ENCODE measurements at places on chromosomes 5 and 9.

- no peak for DNase-seq
Observed at GRCh38 chr5:109769597-109770291, 80.0 kb downstream of the MAN2A1 start.

DNA sequence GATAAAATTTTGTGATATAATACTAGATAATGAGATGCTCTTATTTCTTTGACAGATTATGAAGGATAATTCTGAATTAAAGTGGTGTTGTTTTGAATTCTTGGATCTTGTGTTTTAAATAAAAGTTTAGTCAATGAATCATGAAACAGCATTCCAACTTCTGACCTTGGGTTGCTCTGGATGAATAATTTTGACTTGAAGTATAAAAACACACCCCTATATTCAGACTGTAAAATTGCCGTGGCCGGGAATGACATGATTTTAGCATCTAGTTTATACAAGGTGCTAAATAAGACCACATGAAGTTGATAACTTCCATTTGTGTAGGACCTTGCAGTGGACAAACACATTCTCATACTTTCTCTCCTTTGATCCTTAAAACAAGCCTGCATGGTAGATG, 67.2 kb upstream of the DAP start:
- DNase-seq = no peak

GRCh38 chr5:171308453-171309275, at the start of gene TLX3:
Gene TLX3 (plus strand): TSS chr5:171309248. CDS start chr5:171309366, 118 bp downstream.
- no peak for DNase-seq

GRCh38 chr9:123164285-123164684, 104.1 kb downstream of the STRBP start:
- DNase-seq = no peak

- peak; percentile 70 for DNase-seq
Observed at GRCh38 chr9:135864447-135865049, 42.8 kb downstream of the CAMSAP1 start.

GRCh38 chr5:117299936-117300328, 725.3 kb upstream of the SEMA6A start:
- no peak for DNase-seq

DNA sequence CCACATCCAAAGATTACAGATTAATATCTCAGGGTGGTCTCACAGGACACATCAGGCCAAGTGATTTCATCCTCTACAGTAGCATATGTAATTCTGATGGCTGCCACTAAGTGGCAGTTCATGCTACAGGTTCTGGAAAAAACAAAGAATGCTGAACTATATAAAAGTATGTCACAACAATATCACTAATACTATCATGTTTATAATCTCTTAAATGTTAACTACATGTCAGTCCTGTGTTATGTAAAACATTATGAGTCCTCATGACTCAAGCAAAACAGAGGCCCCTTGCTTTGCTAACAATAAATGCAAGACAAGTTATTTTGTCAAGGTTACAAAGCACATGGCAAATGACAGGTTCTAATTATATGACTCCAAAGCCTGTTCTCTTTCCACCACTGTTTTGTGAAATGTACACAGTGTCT, 233.2 kb downstream of the FBXL17 start:
- DNase-seq = peak; percentile 50

DNA sequence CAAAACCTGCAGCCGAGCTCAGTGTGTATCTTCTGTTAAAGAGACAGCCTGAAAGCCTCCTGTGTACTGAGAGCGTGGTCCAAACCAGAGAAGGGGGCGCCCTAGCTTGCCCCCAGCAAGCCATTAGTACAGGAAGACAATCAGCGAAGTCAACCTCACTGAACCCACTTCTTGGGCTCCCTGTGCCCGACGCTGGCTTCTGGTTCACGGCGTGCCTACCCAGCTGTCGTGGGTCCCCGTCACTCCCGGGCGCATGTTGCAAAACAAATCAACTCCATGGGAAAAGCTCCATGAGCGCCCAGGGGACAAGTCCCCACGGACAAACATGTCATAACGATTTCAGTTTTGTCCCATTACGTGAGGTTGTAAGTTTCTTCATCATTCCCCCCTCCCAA, 326.9 kb downstream of the SH3GL2 start:
- DNase-seq = no peak

GRCh38 chr9:127194881-127195713, 69.5 kb upstream of the GARNL3 start:
- DNase-seq = no peak

GRCh38 chr9:83132768-83133167, 69.8 kb upstream of the RASEF start:
- no peak for DNase-seq

- DNase-seq = no peak
Observed at GRCh38 chr9:32500768-32501167, 25.2 kb downstream of the RIGI start.

GRCh38 chr9:31255211-31255610, 1129.2 kb upstream of the ACO1 start:
- no peak for DNase-seq

DNA sequence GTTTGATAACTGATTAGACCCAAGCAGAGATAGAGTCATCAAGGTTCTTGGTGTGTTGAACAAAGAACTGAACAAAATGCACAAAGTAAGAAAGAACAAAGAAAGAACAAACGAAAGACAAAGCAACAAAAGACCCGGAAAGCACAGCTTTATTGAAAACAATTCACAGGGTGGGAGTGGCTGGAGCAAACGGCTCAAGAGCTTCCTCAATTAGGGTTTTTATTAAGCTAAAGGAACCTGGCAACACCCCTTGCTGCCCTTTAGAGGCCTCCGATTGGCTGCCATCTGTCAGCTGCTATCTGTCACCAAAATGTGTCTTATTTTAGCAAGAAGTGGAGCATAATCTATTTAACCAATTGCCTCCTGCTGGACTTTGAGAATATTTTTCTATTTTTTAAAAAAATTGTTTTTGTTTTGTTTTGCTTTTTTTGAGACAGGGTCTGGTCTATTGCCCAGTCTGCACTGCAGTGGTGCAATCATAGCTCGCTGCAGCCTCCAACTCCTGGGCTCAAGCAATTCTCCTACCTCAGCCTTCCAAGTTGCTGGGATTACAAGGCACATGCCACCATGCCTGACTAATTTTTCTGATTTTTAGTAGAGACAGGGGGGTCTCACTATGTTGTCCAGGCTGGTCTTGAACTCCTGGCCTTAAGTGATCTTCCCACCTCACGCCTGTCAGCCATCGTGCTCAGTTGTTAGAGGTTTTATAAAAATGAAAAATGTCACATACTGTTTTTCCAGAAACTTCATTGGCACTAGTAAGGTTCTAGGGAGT, 7.7 kb upstream of the ABO start:
- no peak for DNase-seq

DNA sequence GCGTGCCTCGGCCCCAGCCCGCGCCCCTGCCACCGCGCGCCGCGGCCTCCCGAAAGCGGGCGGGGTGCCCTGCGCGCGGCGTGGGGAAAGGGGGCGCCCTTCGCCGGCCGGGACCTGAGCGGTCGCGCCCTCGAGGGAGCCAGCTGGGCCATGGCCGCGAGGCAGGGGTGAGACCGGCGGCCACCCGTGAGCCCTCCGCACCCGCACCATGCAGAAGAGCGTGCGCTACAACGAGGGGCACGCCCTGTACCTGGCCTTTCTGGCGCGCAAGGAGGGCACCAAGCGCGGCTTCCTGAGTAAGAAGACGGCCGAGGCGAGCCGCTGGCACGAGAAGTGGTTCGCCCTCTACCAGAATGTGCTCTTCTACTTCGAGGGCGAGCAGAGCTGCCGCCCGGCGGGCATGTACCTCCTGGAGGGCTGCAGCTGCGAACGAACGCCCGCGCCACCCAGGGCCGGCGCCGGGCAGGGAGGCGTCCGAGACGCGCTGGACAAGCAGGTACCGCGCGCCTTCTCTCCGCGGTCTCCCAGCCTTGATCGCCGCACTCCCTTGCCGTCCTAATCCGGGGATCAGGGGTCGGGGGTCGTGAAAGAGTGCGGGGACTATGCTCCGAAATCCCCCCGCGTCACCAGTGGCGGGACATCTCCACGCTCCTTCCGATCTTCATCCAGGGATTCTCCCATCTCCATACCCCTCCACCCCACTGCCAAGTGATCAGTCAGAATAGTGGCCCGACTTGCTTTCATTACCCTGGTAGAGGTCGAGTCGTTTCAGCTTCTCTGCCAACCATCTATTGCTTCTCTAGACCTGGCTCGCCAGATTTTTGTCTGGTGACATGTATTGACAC, 590 bp downstream of the RASGRF2 start:
- DNase-seq = no peak

GRCh38 chr5:173573126-173573960, 43.1 kb downstream of the BOD1 start:
- DNase-seq = peak; percentile 54

- DNase-seq = peak; percentile 84
Observed at GRCh38 chr5:132496631-132497487, 6.3 kb upstream of the IRF1 start.

- peak; percentile 48 for DNase-seq
Observed at GRCh38 chr5:107470295-107470582, 200.5 kb downstream of the EFNA5 start.

GRCh38 chr9:28267351-28267750, 694.1 kb upstream of the C9orf72 start:
- DNase-seq = no peak

- DNase-seq = no peak
Observed at GRCh38 chr5:3059488-3059887, 308.0 kb upstream of the IRX2 start.

DNA sequence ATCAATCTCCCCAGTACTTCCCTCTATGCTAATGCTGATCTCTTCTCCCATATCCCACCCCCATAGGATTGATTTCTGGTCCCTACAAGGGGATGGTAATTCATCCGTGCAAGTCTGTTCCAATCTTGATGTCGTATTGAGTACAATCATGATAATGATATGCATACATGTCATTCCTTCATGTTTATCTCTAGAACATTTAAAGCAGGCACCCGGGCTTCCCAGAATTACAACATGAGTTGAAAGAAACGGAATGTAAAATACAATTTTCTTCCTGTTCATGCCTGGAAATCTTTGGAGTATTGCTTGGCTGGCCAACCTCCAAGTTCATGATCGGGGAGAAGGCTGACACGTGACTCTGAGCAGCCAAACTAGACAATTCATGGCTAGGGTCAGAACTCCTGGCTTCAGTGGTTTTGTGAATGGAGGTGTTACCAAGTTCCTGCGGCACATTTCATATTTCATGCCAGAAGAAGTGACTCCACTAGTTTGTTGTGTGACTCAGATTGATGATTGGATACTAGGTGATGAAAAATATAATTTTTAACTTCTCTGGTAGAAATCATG, 66.6 kb downstream of the C9orf152 start:
- DNase-seq = no peak

DNA sequence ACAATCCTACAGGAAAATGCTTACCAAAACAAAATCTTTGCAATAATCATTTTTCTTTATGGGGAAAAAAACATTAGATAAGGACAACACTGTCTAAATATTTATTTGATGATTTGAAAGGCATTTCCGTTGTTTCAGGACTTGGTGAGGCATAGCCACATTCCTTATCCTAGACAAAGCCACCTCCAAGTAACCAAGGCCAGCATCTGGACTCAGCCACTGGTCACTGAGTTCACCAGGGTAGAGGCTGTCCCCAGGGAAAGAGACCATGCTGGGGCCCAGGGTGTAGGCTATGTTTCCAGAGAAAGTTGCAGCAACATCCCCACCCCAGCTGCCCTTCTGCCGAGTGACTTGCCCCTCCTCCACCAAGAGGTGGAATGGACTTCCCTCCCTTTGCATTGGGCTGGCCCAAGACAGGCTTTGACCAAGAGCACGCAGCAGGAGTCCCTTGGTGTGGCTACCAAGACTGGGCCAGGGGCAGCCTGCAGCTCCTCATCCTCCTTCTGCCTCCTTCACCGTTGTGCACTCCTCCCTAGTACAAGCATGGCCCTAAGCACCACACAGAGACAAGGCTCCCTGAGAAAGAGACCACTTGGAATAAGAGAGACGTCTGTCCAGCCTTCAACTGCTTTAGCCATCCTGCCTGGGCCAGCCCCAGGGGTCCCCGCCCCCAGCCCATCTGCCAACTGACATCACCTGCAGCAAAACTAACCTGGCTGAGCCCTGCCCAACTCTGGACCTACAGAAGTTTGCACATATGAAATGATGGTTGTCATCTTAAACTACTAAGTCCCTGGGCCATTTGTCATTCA, 68.1 kb upstream of the SPIN1 start:
- no peak for DNase-seq

GRCh38 chr5:95718203-95718602, 12.9 kb upstream of the RHOBTB3 start:
- DNase-seq = no peak

DNA sequence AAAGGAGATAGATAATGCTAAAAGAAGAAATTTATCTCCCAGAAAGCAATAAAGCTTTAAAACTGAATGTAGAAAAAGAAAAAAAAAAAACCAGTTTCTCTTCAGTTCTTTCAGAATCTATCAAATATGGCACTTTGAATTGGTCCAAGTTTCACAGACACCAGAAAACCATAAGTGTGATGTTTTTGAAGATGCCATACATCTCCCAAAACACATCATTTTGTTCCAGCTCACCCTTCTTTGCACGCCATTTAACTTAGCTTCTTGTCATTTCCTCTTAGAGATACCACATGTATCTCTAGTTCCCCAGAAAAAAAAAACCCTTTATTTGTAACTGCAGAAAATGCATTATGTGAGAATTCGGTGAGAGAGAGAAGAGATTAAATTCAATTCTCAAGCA, 46.1 kb upstream of the MAMDC2 start:
- DNase-seq = no peak

DNA sequence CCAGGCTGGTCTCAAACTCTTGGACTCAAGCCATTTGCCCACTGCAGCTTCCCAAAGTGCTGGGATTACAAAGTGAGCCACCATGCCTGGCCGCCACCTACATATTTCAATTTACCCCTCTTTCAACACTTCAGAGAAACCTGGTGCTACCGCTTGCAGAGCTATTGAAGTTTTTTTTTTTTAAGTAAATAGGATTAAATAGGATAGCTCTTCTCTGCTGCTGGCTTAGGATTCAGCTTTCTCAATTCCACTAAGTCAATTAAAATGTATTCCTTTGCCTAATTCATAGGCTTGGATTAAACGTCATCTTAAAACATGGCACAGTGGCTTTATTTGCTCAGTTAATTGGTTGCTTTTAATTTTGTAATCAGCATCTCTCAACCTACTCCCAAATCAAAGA, 41.0 kb downstream of the KIAA1191 start:
- no peak for DNase-seq

GRCh38 chr5:155575861-155576260, 562.3 kb downstream of the KIF4B start:
- no peak for DNase-seq

DNA sequence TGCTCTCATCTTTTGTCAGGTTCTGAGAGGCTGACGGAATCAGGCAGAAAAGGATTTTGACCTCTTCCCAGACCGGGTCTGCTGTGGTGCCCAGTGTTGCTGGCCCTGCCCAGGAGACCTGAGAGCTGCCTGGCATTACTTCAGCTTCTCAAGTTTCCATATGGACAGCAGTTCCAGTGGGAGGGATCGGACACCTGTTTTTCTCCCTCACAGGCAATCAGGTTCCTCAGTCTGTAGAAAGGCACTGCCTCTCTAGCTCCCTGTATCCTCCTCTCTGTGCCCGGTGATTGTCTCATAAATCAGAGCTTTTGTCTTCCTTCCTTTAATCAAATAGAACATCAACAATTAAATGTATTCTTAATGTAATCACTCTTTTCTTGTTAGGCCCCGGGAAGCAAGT, 198.7 kb downstream of the SEMA6A start:
- no peak for DNase-seq
